ENCODE measurements at places on chromosomes 4 and X. TPM values are rescaled to one million over a fixed set of nuclear protein-coding genes. Genes with fewer than 3 reads are reported as not detected.

UGT2B28 gene
- not detected for total RNA-seq

HELT gene
- not detected for total RNA-seq

NAA11 gene
- not detected for total RNA-seq

NKX6-1 gene
- total RNA-seq: not detected

GAGE12G gene
- not detected for total RNA-seq

ASB5 gene
- total RNA-seq: 3.7 TPM

ADRA2C gene
- total RNA-seq: 2.6 TPM

RNF150 gene
- 34.2 TPM for total RNA-seq

All from right atrium auricular region (tissue), 2 donors.